Peyer's patch (tissue), 4 donors: ENCODE measurements at places on chromosomes 3 and 15. TPM values are rescaled to one million over a fixed set of nuclear protein-coding genes. Genes with fewer than 3 reads are reported as not detected.

The RAP2B gene
- total RNA-seq = 5.0 TPM

The IQCF5 gene
- total RNA-seq = not detected

The FMN1 gene
- total RNA-seq = 21.3 TPM

DNA sequence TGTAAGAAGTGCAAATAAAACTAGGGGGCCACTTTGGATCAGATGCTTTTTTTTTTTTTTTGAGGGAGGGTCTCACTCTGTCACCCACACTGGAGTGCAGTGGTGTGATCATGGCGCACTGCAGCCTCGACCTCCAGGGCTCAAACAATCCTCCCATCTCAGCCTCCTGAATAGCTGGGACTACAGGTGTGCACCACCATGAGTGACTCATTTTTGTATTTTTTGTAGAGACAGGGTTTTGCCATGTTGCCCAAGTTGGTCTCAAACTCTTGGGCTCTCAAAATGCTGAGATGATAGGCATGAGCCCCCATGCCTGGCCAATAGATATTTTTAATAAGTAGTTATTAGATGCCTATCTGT lies 20.8 kb downstream of the CCR1 start:
- H3K27me3 ChIP-seq = no peaks in the 10 kb centered on the region
- no peak for DNase-seq
- no peaks in the 10 kb centered on the region for H3K36me3 ChIP-seq

DNA sequence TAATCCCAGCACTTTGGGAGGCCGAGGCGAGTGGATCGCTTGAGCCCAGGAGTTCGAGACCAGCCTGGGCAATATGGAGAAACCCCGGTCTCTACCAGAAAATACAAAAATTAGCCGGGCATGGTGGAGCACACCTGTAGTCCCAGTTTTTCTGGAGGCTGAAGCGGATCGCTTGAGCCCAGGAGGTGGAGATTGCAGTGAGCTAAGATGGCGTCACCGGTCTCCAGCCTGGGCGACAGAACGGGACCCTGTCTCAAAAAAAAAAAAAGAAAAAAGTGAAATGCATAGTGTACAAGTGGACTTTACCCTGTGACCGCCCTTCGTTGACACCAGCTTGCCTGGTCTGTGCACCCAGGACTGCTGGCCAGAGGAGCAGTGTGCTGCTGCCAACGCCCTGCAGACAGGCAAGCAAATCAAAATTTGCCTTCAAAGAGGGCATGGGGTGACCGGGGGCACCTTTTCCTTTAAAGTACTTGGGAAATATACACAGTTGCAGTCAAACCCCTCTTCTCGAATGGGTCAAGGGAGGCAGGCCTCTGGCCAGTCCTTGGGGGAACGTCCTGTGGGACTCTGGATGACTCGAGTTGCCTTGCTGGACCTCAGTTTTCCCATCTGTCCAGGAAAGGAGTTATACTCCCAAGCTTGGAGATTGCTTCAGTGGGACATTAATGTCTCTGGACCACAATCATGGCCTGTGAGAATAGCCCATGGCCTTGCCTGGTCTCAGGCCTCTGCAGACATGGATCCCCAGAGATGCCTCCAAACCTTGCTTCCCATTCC lies 1.0 kb downstream of the XYLB start:
- DNase-seq = no peak
- H3K4me3 ChIP-seq = peak overlapping the region; percentile 57
- no peaks in the 10 kb centered on the region for H3K27me3 ChIP-seq

- no peaks in the 10 kb centered on the region for H3K36me3 ChIP-seq
- H3K27ac ChIP-seq = peak overlapping the region; percentile 34
- H3K4me3 ChIP-seq = no peak overlapping the region
- no peak for DNase-seq
- no peaks in the 10 kb centered on the region for H3K27me3 ChIP-seq
- H3K4me1 ChIP-seq = peaks cover 5% of the 10 kb centered on the region
Measured at GRCh38 chr15:75131269-75131643, 70.4 kb upstream of the C15orf39 start.
